Stimulated activated CD8-positive, alpha-beta memory T cell treated with anti-CD3 and anti-CD28 coated beads, Interleukin-7, amount 100 ng/mL, for 1 hour (primary cell): ENCODE measurements at places on chromosomes 5 and 9.

GRCh38 chr5:177496727-177497291, 595 bp downstream of the PDLIM7 start:
- no peak for DNase-seq

GRCh38 chr5:11955331-11955730, 51.1 kb upstream of the CTNND2 start:
- no peak for DNase-seq

DNA sequence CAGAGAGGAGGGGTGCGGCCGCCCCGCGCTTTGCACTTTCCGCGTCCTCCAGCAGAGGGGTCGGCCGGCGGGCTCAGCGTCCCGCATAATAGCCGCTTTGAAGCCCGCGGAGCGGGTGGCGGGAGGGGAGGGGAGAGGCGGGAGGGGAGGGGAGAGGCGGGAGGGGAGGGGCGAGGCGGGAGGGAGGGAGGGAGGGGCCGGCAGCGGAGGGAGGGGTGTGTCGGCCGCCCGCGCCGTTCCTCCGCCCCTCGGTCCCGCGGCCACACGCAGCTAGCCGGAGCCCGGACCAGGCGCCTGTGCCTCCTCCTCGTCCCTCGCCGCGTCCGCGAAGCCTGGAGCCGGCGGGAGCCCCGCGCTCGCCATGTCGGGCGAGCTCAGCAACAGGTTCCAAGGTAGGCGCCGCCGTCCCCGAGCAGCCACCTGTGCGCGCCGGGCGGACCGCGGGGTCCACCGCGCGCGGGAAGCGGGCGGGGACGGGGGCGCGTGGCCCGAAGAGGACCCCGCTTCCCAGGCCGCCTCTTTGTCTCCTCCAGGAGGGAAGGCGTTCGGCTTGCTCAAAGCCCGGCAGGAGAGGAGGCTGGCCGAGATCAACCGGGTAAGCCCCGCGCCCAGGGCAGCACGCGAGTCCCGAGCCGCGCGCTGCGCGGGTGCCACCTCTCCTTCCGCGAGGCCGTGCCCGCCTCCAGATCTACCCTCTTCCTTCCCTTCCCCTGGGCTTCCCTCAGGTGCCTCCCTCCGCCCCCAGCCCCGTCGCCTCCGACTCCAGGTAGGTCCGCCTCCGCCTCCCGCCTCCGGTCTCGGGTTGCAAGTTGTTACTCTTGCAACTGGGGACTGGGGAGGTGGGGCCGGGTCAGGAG, at the start of gene AIF1L:
Gene AIF1L, plus strand, starts transcription at position 263 of the 857 bp plus-strand sequence. Its CDS starts 99 bp downstream, at position 362.
- no peak for DNase-seq

DNA sequence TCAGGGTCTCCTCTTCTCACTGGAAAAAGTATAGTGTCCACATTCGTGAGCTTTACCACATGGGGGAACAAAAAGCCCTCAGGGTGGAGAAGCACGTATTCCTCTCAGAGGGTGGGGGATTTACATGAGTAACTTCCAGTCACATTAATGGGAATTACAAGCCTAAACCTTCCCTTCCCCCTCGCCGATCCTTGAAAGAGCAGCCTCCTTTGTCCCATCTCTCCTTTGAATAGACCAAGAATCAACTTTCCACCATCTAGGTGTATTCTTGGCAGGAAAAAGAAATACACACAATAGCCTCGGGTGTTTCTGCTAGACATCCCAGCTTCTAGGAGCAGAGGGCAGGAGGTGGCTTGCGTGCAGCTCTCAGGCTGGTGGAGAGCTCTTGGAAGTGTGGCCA, 144.4 kb downstream of the ZNF462 start:
- no peak for DNase-seq

DNA sequence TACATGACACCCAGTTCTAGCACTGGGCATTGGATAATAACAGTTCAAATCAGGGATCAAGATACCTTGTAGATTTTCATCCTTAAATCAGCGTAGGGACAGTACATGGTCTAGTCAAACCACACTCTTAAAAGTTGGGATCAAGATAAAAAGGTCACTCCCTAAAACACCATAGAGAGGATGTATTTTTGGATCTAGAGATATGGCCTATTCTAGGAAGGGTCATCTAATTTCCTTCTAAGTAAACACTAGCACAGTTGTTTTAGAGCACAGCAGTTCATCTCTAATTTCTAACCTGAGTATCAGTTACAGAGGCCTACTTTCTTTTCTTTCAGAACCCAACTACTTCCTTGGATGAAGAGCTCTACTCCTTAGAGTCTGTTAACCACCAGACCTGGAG, 166.4 kb upstream of the GRIN3A start:
- DNase-seq: no peak

DNA sequence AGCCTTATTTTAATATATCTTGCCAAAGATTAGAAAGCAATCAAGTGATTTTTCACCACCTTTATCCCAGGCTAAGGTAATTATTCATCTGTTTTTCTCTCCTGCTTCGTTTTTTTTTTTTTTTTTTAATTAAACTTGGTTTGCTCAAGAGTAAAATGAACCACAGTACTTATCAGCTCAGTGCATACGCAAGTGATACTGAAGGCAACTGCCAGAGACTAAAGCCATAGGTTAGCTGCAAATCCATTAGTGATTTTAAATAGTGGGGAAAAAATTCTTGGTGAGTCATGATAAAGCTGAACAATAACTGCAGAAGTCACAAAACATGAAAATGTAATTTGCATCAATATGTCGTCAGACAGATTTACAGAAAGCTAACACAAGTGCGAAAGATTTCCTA, 829.1 kb downstream of the PTPRD start:
- DNase-seq: no peak

GRCh38 chr9:131503626-131504465, 1.1 kb downstream of the POMT1 start:
- DNase-seq: no peak

- DNase-seq: no peak
Measured at GRCh38 chr5:86542532-86542931, 75.2 kb upstream of the COX7C start.

- DNase-seq: no peak
Measured at GRCh38 chr5:140351609-140352334, 5.4 kb upstream of the HBEGF start.

GRCh38 chr9:34413231-34413852, 36.6 kb upstream of the MYORG start:
- no peak for DNase-seq

DNA sequence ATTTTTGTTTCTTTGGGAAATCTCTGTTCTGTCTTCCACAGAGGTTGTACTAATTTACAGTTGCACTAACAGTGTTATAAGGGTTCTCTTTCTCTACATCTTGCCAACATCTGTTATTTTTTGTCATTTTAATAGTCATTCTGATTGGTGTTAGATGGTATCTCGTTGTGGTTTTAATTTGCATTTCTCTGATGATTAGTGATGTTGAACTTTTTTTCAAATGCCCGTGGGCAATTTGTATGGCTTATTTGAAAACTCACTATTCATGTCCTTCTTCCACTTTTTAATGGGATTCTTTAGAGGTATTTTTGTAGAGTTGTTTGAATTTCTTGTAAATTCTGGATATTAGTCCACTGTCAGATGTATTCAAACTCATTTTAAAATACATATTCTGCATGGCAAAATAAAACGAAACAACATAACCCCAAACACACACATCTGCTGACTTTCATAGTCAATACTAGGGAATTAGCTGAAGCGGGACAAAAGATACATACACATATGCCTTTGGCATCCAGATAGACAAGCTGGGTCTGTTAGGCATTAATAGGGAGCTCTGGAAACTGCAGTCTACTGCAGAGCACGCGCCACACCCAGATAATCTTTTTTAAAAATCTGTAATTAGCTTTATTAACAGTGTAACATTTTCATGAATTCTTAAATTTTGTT, 5.8 kb upstream of the SPATA31C2 start:
- no peak for DNase-seq

- DNase-seq: no peak
Measured at GRCh38 chr5:32390819-32391591, 53.5 kb downstream of the ZFR start.

DNA sequence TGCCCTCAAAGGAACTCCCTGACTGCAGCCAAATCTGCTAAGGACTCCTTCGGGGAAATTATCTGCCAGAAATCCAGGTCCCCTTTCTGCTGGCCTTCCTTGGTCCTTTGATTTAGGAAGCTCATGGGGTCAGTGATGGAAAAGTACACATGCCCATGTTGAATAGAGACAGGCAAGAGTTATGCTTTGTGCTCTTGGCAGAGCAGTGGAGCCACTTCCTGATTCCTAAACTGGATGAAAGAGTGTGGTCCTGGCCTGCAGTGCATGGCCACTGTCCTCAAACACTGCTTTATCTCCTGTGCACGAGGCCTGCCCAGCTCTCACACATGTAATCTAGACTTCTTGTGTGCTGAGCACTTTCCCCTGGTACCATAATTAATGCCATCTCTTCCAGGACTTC, 2.0 kb upstream of the EBF1 start:
- no peak for DNase-seq

GRCh38 chr5:60248901-60249300, 355.4 kb upstream of the PDE4D start:
- no peak for DNase-seq

- DNase-seq: no peak
Measured at GRCh38 chr5:57911438-57911837, 428.8 kb upstream of the ACTBL2 start.

- DNase-seq: no peak
Measured at GRCh38 chr9:93710370-93710723, 134.0 kb downstream of the PHF2 start.

DNA sequence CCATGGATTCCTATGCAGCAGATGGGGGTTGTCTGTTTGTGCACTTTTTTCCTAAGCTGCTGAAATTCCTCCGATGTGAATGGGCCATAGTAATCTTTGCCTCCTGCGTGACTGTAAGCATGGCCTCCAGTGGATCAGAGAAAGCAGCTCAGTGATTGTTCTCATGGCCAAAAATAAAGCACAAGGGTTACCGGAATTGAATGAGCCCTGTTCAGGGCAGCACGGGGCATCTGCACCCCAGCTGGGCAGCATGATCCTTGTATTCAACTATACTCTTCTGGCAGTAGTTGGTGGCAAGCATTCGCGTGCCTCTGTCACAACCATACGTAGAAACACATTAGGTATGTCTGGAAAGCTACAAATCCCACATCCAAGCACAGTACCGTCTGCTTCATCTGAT, 193.9 kb downstream of the RORB start:
- DNase-seq: no peak

- no peak for DNase-seq
Measured at GRCh38 chr5:122561209-122561608, 213.7 kb upstream of the SNX2 start.

DNA sequence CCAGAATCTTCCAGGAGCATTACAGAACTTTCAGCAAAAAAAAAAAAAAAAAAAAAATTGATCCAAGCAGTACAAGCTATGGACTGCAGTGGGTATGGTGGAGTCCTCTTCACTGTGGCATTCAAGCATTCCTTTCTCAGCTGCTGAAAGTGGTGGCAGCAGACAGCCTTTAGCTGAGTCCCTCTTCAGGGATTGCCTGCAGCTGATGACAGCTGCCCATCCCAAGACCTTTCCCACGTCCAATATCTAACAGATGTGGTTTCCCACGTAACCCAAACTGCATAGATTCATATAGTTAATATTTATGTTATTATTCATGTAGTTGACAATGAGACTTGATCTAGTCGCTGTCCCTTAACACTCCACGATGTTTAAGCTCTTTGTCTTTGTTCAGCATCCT, 475.9 kb downstream of the TLE1 start:
- no peak for DNase-seq

GRCh38 chr5:41903382-41903891, 707 bp upstream of the RIMOC1 start:
- no peak for DNase-seq

- no peak for DNase-seq
Measured at GRCh38 chr9:122402403-122402871, 31.6 kb downstream of the PTGS1 start.

DNA sequence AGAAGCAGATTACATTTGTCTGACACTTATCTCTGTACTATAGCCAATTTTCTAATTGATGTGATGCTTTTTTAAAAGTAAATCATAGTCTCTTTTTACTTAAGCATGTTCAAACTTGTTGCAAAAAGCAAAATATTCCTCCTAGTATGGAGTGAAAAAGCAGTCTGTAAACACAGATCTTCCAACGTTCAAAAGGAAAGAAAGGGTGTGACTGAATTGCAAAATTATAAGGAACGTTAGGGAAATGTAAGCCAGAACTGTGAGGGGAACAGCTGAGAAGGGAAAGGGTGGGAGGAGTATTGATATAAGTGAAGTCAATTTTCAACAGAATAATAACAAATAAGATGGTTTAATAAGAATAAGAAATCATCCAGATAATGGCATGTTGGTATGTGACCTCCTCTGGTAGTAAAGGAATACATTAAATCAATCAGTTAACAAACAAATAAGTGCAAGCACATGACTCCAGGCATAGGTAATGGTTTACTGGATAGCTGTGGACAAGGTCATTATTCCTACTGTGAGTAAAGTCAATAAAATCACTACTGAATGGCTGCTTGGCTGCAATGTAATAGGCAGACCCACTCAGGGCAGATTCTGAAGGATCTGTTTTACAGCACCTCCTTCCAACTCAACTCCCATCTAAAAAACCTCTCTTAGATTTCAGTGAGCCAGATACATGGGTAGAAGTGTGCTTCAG, 239.1 kb upstream of the NMUR2 start:
- no peak for DNase-seq

DNA sequence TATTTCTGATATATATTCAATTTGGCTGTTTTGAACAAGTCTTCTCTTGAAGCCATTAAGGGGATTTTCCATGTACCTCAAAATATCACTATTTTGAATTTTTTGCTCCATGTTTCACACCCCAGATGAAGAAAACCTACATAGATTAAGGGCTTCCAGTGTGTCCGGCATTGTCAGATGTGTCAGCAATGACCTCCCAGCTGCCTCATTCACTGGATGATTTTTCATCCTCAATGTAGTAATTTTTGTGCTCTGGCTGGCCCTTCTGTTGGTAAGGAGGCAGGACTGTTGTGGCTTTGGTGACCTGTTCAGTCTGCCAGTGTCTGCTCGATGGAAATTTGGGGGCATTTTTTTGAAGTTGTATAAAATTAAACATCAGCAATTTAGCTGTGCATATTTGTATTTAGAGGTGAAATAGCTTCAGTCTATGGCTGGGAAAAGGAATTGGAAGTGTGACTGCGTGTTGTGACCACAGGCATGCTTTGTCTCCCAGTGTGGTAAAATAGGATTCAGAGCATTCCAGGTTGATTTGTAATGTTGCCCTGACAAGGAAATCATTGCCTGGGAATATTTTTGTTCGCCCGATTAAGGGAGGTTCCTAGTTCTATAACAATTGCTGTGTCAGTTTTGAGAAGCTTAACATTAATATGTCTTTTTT, 312.4 kb downstream of the ARHGEF28 start:
- no peak for DNase-seq

DNA sequence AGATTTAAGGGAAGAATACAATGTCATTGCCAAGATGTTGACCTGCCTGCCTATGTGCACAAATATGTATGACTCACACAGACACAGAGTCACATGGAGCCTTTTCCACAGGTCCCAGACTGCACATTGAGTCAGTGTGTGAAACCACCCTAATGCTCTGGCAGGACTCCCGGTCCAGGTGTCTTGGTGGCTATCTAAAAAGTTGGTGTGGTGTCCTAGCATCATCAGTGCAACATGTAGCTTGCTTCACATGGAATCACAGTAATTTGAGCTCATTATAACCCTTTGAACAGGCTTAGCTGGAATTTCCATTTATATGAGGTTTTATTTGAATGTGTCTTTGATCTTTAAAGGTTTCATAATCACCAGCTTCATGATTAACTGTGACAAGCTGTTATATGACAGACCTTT, 10.7 kb downstream of the IFNA5 start:
- DNase-seq: no peak

- DNase-seq: no peak
Measured at GRCh38 chr9:17425384-17425783, 153.5 kb upstream of the SH3GL2 start.
